Naive thymus-derived CD4-positive, alpha-beta T cell (primary cell): ENCODE measurements at places on chromosomes 7 and 10.

DNA sequence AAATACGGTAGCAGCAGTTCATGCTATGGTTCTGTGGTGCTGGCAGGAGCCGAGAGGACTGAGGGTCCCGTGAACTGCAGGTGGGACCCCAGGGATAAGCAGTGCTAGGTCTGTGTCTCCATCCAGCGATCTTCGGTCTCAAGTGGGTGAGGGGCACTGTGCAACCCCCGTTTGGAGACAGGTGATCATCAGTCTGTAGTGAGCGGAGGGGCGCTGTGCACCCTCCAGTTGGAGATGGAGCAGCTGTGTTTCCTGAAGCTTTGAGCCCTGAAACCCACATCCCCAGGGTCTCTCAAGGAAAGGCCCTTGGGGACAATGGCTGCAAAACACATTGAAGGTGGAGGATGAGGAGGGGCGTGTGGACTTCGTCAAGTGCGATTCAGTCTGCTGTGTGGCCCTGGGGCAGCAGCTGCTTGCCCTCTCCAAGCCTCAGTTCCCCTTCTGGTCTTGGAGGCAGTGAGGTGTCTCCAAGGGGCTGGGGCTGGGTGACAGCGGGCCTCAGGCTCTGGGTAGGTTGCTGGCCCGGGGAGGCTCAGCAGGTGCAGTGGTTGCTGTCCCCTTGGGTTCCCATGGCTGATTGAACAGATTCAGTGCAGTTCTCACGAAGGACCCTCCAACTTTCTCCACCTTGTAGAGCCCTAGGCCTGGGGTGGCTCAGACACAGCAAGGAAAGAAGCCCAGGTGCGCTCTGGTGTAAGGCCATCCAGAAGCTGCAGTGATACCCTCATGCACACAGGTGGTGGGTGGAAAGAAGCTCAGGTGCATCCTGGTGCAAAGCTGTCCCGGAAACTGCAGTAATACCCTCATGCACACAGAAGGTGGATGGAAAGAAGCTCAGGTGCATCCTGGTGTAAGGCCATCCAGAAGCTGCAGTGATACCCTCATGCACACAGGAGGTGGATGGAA lies 160.6 kb downstream of the ADARB2 start:
- no peaks in the 10 kb centered on the region for H3K36me3 ChIP-seq
- H3K27me3 ChIP-seq = no peaks in the 10 kb centered on the region
- H3K4me1 ChIP-seq = no peaks in the 10 kb centered on the region
- no peak overlapping the region for H3K27ac ChIP-seq

GRCh38 chr10:113094114-113094486 lies 144.1 kb downstream of the TCF7L2 start:
- no peak overlapping the region for H3K4me3 ChIP-seq
- no peaks in the 10 kb centered on the region for H3K4me1 ChIP-seq
- H3K36me3 ChIP-seq = no peaks in the 10 kb centered on the region
- no peak overlapping the region for H3K27ac ChIP-seq
- DNase-seq = no peak

DNA sequence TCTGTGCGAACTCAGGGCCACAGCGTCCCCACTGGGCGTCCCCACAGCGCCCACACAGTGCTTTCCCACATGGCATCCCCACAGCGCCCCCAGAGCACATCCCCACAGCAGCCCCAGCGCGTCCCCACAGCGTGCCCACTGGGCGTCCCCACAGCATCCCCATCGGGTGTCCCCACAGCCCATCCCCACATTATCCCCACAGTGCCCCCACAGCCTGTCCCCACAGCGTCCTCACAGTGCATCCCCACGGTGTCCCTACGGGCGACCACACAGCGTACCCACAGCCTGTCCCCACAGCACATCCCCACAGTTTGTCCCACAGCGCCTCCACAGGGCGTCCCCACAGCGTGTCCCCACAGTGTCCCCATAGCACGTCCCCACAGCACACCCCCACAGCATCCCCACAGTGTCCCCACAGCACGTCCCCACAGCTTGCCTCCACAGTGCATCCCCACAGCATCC lies 131.6 kb downstream of the ACTR3B start:
- no peak overlapping the region for H3K27ac ChIP-seq
- no peaks in the 10 kb centered on the region for H3K36me3 ChIP-seq
- H3K4me3 ChIP-seq = no peak overlapping the region
- H3K27me3 ChIP-seq = no peaks in the 10 kb centered on the region
- H3K4me1 ChIP-seq = no peaks in the 10 kb centered on the region

- H3K27me3 ChIP-seq = no peaks in the 10 kb centered on the region
- H3K4me1 ChIP-seq = no peaks in the 10 kb centered on the region
- H3K4me3 ChIP-seq = no peak overlapping the region
- no peaks in the 10 kb centered on the region for H3K36me3 ChIP-seq
- no peak for DNase-seq
These were observed 110.3 kb upstream of the ARID5B start for GRCh38 chr10:61791216-61791615.

DNA sequence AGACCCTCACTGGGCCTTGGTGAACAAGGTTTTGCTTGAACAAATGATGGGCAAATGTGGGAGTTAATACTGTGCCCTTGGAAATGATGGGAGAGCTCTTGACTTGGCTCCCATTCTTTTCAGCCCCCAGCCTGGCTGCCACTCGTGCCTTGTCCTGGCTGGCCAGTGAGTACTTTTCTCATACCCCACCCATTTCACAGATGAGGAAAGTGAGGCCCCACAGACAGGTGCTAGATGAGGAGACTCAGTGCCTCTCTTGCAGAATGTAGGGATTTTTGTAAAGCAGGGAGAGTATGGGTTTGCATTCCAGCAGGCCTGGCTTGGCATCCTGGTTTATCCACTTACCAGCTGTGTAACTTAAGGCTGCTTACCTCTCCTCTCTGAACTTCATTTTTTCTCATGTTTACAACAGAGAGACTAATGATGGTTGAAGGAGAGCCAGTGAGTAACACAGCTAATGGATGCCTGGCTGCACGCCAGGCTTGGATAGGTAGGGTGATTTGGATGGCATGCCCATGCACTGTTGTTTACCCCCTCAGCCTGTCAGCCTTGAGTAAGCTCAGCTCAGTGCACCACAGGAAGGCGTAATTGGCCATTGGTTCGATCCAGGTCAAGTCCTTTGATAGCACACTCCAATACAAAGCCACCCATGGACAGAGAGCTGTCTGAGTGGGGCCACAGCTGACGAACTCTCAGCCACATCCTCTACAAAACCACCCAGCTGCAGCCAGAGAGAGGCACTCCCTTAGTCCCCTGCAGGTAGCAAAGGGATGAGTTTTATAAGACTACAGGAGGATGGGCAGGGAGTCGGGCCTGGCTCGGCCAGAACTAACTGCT lies 436.8 kb downstream of the RPS24 start:
- H3K4me3 ChIP-seq = no peak overlapping the region
- H3K36me3 ChIP-seq = no peaks in the 10 kb centered on the region
- H3K4me1 ChIP-seq = no peaks in the 10 kb centered on the region
- no peak overlapping the region for H3K27ac ChIP-seq
- H3K27me3 ChIP-seq = no peaks in the 10 kb centered on the region
- DNase-seq = no peak

GRCh38 chr7:17661982-17662585 lies 278.2 kb downstream of the SNX13 start:
- H3K4me3 ChIP-seq = no peak overlapping the region
- no peaks in the 10 kb centered on the region for H3K36me3 ChIP-seq
- no peak for DNase-seq
